Stimulated activated naive CD8-positive, alpha-beta T cell treated with anti-CD3 and anti-CD28 coated beads, Interleukin-15, Interleukin-2, amounts not matched to agents 100 U/mL and 50 U/mL, for 24 hours (primary cell): ENCODE measurements at places on chromosomes 11 and 22.

- peak; percentile 77 for DNase-seq
Observed at GRCh38 chr11:120303004-120303637, 22.0 kb upstream of the TLCD5 start.

DNA sequence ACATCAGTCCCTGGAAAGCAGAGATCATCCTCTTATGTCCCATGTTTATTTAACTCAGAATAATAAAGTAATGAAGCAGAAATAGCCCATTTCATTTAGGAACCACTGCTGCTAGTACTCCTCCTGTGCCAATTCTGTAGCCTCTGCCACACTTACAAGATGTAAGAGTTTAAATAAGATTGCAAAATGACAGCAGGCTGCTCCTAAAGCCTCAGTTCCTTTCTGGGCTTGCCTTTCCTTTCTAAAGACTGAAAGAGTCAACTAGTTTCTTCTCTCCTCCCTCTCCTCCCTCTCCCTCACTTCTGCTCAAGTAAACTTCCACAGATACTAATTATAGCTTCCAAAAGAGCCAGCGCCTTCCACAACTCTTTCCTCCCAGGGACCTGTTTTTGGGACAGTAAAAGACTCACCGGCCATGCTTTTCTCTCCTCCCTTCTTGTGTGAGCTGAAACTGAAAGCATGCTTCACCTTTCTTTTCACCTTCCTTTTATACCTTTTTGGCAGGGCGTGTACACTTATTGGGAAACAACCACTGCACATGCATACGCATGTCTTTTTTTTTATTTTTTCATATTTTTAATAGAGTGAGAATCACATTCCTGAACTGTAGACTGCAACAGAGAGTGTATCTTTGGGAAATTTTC, 26.1 kb upstream of the CARD16 start:
- no peak for DNase-seq

DNA sequence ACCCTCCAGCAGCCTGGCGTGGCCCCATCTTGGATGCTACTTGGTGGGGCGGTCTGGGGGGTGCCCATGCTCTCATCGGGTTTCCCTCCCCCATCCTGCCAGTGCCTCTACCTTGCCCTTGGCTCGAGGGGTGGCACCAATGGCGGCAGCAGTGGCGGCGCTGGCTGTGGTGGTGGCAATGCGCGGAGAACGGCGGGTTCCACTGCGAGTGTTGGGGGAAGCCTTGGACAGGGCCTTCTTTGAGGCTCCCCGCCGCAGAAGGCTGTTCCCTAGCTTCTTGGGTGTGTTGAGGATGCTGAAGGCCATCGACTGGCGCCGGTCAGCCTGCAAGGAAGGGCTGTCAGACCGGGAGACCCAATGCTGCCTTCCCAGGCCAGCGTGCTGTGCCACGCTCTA, 5.1 kb downstream of the IL18BP start:
- DNase-seq = no peak

- no peak for DNase-seq
Observed at GRCh38 chr11:79441461-79441875, 638 bp upstream of the TENM4 start.

DNA sequence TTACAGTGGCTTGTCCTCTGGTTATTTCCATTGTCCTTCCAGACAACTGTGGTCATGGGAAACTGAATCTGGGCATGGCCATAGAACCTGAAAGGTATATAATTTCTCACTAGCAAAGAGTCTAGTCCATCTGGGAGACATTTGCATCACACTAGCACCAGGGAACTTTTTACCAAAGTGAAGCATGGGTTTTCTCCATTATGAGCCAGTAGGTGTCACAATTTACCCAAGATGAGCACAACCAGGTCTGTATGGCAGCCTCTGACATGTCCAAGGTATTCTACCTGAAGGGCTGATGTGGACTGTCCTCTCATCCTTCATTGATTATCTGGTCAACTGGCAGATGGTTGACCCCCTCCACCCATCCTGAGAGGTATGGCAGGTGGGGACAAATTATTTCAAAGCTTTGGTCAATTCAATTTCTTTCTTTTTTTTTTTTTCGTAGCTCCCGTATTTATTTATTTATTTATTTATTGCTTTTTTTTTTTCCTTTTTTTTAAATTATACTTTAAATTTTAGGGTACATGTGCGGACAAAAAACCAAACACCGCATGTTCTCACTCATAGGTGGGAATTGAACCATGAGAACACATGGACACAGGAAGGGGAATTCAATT, 425.9 kb downstream of the TMEM135 start:
- no peak for DNase-seq

DNA sequence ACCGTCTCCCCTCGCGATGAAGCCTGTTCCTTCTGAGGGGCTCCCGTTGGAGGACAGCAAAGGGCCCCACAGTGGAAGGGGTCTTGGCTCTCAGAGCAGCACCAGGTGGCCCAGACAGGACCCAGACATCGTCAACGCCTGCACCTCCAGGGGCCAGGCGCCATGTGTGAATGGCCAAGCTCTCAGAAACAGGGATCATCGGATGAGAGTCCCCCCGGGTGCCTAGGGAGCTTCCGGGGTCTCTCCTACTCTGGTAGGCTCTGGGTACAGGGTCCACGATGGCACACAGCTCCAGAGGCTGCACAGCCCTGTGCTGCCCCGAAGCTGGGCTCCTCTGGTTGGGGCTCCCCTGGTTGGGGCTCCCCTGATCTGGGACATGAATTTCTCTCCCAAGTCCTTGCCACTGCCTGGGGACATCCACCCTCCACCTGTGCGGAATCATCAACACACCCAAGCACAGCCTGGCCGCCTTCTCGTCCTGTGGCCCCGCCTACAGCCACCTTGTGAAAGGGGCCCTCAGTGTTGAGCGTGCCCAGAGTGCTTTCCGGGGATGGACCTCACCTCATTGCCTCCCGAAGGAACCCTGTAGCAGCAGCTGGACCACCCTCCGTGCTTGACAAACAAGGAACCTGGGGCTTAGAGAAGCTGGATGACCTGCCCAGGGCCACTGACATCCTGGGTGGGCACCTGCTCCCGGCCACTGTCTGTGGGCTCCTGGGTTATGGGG, 929.0 kb downstream of the BRD1 start:
- DNase-seq = no peak

GRCh38 chr11:130088919-130089673, 19.4 kb downstream of the APLP2 start:
- DNase-seq = no peak
